Activated T-cell treated with anti-CD3 and anti-CD28 coated beads for 1 hour (primary cell): ENCODE measurements at places on chromosomes 5 and 9.

GRCh38 chr5:155564541-155564940, 551.0 kb downstream of the KIF4B start:
- DNase-seq, result no peak

- DNase-seq, result no peak
These were observed 68.4 kb downstream of the RAD23B start for GRCh38 chr9:107351382-107352045.

DNA sequence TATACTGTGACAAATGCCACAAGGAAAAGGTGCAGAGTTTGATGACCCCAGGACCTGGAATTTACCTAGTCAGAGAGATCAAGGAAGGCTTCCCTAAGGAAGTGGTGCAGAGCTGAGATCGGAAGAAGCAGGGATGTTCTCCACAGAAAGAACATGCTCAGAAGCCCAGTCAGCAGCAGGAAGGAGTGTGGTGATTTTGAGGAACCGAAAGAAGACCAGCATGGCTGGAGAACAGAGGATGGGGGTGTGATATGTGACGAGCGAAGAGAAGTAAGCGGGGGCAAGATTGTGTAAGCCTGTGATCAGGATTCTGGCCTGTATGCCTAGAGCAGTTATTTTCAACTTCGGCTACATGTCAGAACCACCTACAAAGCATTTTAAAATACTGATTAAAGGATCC, 18.7 kb upstream of the PIK3R1 start:
- DNase-seq, result no peak

DNA sequence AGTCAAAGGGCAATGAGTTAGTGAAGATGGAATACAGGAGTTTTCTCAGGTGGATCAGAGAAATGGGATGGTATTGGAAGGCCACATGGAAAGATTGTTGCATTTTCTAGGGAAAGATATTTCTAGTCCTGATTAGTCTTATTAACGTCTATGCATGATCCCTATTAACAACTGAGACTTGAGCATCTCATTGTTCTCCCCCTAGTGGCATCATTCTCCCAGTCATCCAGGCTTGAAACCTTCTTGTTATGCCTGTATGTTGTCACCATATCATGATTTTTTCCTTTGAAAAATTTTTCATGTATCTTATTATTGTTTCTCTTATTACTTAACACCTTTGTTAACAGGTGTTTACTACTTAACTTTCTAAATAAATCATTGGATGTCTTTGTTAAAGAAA, 34.4 kb downstream of the KIF2A start:
- DNase-seq, result no peak
